NCI-H1417 (cell line): ENCODE measurements at places on chromosomes 7 and 10.

DNA sequence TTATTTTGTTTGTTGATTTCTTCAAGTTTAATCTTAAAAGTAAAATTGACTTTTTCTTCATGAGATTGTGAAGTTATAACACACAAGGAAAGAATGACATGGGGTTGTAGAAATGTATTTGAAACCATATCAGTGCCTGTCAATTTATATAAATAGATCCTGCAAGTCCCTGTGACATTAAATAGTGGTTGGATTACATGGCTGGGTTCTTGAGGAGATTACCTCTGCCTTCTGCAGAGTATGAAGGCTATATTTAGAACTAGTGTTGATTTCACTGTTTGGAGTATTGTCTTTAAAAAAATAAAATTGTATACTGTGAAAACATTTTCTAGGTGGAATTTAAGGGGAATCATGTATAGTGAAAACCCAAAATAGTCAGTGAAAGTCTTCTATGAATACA is 385.8 kb upstream of the SMIM30 start:
- no peak for DNase-seq

- DNase-seq = peak; percentile 43
These were observed 92.6 kb downstream of the DGKI start for GRCh38 chr7:137753948-137754851.

DNA sequence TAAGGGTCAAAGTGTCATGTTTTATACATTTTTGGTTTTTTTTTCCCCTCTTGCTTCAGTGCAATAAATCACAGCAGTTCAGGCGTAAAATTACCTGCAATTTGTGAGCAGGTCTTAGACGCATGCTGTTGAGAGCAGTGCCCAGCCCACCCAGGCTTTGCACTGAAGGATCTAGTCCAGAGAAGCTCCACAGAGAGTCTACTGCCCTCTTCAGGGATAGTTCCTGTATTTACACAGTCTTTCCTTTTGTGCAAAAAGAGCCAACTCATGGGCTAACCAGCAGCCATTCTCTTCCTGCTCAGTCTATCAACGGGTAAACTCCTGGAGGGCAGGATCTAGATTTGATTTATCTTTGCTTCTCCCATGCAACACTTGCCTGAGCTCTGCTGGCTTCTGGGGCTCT is 82.2 kb upstream of the NAMPT start:
- peak; percentile 73 for DNase-seq

- DNase-seq = no peak
These were observed 80.8 kb downstream of the CYP26A1 start for GRCh38 chr10:93154531-93154930.

DNA sequence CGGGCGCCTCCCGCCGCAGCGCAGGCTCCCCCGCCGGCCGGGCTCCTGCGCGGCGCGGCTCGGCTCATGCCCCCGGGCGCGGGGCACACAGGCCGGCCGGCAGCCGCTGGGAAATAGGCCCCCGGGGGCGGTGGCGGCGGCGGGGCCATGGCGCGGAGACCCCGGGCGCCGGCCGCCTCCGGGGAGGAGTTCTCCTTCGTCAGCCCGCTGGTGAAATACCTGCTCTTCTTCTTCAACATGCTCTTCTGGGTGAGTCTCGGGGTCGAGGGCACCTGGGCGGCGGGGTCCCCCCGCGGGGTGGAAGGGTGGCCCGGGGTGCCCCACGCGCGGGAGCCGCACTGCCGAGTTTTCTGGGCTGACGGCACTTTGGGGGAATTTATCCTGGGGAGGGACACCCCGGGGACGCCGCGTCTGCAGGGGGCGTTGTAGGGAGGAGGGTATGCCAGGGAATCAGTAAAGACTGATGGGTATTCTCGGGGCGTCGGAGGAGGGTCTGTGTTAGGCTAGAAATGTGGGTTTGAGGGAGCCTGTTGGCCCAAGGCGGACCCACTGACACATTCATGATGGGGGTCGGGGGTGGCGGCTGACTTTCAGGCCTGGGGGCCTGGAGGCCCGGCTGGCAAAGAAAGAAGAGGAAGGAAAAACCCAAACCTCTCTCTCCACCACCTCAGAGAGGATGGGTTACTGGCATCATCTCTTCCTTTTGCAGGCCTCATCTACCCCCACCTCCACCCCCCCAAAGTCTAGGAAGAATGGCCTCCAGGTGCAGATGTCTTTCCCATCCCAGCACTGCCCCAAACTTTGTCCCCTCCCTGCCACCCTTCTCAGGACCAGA is 544 bp downstream of the TSPAN33 start:
- DNase-seq = no peak

DNA sequence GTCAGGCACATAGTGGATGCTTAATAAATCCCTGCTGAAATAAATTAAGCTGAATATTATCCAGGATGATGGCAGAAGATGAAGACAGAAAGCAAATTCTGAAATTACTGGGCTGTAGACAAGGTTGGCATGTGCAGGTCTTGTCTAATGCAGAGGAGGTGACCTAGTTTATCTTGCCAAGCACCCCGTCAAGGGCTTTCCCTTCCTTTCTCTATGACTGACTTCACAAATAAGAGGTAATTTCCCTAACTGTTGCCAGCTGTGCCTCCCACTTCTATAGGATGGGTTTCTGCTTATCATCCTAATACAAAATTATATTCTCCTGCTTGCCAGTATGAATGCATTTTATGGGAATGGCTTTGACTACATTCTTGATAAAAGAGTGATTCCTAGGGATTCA is 38.0 kb downstream of the LHFPL3 start:
- peak; percentile 19 for DNase-seq

- DNase-seq = no peak
These were observed 722.1 kb upstream of the CELF2 start for GRCh38 chr10:10295537-10295936.

DNA sequence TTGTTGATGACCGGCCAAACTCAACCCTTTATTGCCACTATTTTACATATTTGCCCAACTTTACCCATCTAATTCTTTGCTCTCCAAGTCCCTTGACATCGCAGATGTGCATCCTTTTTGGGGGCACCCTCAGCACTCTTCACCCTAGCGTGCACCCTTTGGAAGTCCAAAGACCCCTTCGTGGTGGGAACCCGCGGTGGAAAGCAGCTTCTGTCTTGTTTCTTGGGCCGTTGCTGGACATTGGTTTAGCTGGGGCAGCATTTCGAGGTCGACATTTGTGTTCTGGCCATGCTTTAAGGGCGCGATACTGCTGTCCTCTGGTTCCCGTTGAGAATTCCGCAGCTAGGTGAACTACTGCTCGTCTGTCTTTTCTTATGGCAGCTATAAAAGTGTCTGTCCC is 326 bp upstream of the PAPOLB start:
- no peak for DNase-seq

- DNase-seq = no peak
These were observed 116.8 kb upstream of the JCAD start for GRCh38 chr10:30176182-30176581.

GRCh38 chr10:117412469-117413010 is 37.3 kb upstream of the PDZD8 start:
- no peak for DNase-seq

GRCh38 chr10:85459906-85460305 is 906.7 kb downstream of the GRID1 start:
- no peak for DNase-seq

DNA sequence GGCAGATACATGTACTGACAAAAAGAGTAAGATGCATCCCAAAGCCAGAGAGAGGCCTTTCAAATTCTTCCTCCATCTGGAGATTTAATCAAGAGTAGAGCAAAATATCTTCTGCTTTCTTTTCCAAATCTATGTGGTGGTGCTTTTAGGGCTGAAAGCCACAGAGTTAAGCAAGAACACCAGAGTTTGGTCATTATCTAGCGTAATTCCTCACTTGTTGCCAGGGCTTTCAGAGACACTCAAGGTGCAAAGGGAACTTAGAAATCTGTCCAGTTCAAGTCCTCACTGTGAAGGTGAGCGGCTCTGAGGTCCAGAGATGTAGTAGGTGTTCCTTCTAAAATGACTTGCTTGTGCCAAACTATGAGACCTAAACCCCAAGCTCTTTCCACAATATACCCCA is 10.9 kb upstream of the NFE2L3 start:
- no peak for DNase-seq

DNA sequence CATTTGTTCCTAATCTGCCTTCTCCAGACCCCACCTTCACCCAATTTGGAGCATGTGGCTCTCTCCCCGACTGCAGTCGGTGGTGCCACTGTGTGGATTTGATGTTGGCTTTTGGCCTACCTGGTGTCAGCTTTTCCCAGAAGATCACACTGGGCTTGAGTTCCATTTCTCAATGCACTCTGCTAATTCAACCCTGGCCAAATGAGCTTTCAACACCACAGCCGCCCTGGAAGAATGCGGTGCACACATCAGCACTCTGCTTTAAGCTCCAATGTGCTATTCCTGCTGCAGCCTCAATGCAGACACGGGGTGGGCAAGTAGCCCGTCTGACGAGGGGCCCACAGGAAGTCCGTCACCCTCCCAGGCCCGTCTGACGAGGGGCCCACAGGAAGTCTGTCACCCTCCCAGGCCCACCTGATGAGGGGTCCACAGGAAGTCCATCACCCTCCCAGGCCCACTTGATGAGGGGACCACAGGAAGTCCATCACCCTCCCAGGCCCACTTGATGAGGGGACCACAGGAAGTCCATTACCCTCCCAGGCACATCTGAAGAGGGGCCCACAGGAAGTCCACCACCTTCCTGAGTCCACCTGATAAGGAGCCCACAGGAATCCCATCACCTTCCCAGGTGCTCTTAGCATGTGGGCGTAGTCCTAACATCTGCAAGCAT is 64.4 kb downstream of the ASB13 start:
- DNase-seq = no peak

- DNase-seq = no peak
These were observed 97.9 kb downstream of the TMEM168 start for GRCh38 chr7:112692333-112692732.

GRCh38 chr7:121107923-121108498 is 119.5 kb downstream of the CPED1 start:
- DNase-seq = peak; percentile 43

GRCh38 chr7:149310113-149310836 is 48.3 kb downstream of the ZNF783 start:
- DNase-seq = peak; percentile 9

- DNase-seq = no peak
These were observed 46.5 kb downstream of the AMPH start for GRCh38 chr7:38584443-38585210.

DNA sequence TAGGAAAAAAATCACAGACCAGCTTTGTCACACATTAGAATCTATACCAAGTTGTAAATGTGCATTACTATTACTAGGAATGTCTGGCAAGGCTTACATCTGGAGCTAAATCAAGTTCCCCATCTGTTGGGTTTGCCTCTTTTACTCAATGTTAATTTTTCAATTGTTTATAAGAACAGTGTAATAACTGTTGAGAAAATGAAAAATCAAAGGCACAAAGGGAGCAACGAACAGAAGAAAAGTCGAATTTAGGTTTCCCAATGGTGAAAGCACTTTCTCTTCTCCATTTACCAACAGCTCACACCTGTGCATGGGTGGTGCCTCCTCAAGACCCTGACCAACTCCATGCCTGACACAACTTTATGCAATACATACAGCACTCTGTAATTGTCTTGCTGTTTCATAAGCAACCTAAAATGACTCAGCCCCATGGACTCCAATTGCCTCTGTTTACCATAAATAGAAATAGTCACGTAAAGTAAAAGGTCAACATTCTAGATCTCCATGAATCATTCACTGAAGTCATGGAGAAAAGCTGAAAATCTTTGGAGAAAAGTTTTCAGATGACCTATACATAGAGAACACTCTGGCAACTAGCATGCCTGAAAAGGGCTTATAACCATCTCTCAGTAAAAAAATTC is 95.5 kb upstream of the KCNIP2 start:
- no peak for DNase-seq

- DNase-seq = no peak
These were observed 71.2 kb downstream of the DNMBP start for GRCh38 chr10:99938563-99938962.

DNA sequence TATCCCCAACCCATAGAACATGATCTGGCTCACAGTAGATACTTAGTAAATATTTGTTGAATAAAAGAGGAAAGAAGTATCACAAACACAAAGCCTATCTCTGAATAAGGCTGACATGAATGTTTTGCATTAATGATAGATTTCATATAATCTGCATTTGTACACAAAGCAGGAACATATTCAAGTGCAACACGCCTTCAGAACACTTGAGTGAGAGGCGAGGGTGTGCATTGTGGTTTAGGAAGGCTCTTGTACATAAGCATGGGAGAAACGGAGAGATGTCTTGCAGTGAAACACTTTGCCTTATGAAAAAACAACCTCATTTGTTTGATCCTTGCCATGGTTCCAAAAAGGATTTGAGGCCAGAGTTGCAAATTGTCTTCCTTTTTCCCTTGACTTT is 14.1 kb upstream of the SFMBT2 start:
- no peak for DNase-seq

DNA sequence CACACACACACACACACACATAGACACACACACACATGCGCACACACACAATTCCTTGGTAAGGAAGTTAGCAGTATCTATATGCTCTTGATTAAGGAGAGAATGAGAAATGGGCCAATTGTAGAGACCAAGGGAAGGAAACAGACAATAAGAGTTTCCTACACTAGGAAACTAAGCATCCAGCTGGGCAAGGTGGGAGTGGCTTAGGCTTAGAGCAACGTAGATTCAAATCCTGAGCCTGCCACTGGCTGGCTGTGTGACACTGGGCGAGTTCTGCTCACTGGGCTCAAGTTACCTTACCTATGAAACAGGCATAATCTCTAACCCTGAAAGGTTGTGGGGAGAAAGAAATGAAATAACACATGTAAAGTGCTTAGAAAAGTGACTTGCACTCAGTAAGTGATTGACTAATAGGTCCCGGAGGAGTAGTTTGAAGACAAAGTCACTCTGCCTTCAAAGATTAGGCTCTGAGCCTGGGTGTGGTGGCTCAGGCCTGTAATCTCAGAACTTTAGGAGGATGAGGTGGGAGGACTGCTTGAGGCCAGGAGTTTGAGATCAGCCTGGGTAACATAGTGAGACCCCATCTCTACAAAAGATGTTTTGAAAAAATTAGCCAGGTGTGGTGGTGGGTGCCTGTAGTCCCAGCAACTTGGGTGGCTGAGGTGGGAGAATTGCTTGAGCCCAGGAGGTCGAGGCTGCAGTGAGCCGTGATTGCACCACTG is 701.4 kb downstream of the PARD3 start:
- no peak for DNase-seq

DNA sequence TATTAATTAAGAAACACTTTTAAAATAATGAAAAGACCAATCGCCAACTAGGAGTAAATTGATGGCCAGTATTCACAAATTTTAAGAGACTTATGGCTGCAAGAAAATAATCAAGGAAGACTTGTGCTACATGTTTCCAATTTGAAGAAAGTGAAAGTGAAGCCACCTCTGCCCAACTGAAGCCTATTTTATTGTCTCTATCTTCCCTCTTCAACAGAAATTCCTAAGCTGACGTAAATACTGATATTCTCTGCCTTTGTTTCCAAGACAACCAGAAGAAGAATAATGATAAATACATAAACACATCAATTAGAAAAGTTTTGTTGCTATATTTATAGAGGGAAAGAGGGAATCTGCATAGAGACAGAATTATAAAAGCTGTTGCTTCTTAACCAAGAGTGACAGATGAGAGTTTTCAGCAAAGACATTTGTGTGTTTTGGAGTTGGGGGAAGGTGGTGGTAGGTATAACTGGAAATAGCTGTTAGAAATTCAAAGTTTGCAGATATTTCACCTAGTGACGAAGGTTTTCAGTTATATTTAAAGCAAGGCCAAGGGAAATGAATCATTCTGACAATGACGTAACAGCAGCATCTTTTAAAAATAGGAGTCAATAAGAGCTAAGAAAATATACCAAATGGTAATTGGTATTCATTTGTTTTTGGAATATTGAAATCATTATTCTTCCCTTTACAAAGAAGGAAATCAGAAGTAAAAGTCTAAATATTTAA is 576.6 kb upstream of the SORCS1 start:
- no peak for DNase-seq
